Pancreas (tissue), 10 donors: ENCODE measurements at places on chromosomes 1 and 21. TPM values are rescaled to one million over a fixed set of nuclear protein-coding genes. Genes with fewer than 3 reads are reported as not detected.

DNA sequence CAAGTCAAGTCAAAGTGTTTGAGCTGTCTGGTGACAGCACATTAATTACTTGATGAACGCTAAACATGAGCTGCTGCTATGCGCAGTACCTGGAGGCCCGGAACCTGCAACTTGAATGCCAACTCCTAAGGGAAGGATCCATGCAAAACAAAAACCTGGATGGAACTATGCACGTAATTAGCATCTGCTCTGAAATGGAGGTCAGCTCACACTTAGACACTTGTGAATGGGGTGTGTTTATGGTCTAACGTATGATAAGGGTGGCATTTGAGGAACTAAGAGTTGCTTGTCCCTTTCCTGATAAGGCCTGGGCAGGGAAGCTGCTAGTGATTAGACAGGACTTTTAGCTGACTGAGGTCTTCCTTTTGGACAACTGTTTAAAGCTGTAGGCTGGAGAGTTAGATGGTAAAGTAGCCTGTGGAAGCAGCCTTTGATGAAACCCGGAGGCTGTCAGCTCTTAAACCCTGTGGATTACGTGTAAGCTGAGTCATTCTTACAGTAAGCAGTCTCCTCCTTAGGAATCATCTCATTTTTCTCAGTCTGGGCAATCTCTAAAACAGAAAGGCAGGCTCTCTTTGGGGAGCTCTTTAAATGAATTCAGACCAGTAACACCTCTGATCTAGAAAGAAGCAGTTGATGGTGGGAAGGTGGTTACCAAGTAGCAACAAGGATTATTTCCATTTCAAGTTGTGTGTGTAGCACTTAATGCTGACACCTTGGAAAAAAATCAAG, 6.8 kb downstream of the TENT5C start:
- no peak overlapping the region for H3K4me3 ChIP-seq
- H3K36me3 ChIP-seq: no peaks in the 10 kb centered on the region
- H3K4me1 ChIP-seq: peaks cover 16% of the 10 kb centered on the region
- H3K27me3 ChIP-seq: no peaks in the 10 kb centered on the region
- peak overlapping the region; percentile 29 for H3K27ac ChIP-seq

SPRR2E gene
- not detected for total RNA-seq

DNA sequence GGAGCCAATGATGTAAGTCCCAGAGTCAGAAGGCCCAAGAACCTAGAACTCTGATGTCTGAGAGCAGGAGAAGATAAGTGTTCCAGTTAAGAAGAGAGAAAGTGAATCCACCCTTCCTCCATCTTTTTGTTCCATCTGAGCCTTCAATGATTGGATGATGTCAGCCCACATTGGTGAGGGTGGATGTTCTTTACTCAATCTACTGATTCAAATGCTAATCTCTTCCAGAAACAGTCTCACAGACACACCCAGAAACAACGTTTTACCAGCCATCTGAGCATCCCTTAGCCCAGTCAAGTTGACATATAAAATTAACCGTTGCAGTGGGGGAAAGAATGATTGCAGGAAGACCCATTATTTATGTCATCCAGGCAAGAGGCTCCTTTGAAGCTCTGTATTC, 16.5 kb upstream of the RNF220 start:
- H3K36me3 ChIP-seq: no peaks in the 10 kb centered on the region
- H3K27me3 ChIP-seq: no peaks in the 10 kb centered on the region
- DNase-seq: no peak

GRCh38 chr1:45864167-45865106, 61.0 kb downstream of the MAST2 start:
- H3K27ac ChIP-seq: no peak overlapping the region
- no peaks in the 10 kb centered on the region for H3K4me1 ChIP-seq
- H3K36me3 ChIP-seq: no peaks in the 10 kb centered on the region
- H3K4me3 ChIP-seq: no peak overlapping the region
- DNase-seq: no peak

HSD3B2 gene
- total RNA-seq: not detected

DNA sequence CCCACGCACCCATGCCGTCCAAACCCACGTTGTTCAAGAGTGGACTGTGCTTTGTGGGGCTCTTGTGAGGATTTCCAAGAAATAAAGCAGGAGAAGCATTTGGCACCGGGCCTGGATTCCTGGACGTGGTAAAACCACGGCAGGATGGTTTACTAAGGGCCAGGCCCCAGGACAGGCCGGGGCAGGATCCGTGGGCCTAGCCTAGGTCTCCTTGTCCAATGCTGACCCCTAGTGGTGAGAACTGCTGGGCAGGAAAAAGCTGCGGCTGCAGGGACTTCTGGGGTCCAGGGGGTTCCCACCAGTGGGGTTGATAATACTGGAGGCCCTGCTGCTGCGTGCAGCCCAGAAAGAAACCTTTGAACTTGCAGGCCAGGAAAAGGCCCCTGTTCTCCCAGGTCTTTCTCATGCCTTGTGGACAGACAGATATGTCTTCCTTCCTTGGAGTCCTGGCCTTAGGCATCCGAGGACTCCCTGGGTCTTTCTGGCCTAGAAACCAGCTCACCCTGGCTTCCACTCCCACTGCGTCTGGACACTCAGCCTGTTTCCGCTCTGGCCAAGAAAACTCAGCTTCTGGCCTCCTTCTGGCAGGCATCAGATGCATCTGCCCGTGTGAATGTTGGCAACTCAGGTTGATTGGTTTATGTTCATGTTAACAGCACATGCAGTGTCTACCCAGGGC, 106.9 kb upstream of the TMEM51 start:
- DNase-seq: peak; percentile 61
- no peaks in the 10 kb centered on the region for H3K4me1 ChIP-seq
- no peaks in the 10 kb centered on the region for H3K36me3 ChIP-seq
- no peaks in the 10 kb centered on the region for H3K27me3 ChIP-seq
- no peak overlapping the region for H3K27ac ChIP-seq

DNA sequence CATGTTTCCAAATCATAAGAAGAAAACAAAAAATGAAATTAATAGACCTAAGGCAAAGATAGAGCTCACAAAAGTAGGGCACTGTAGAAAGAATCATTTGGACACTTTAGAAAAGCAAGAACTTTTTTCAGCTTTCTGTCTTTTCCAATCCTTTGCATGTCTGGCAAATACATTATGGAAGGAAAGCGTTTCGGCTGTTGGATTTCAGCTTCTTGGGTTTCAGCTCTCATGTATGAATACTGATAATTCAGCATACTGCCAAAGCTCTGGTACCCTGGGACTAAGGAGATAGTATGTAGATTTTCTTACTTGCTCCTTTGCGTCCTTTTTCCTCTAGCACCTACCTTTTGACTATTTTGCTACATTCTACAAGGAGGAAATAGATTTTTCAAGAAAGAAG, 375.9 kb downstream of the BRINP3 start:
- H3K4me3 ChIP-seq: no peak overlapping the region
- no peaks in the 10 kb centered on the region for H3K27me3 ChIP-seq
- H3K27ac ChIP-seq: no peak overlapping the region
- no peaks in the 10 kb centered on the region for H3K36me3 ChIP-seq

ZBTB8B gene
- total RNA-seq: under 0.01 TPM

NLRP3 gene
- total RNA-seq: 3.8 TPM

GPR25 gene
- total RNA-seq: 0.31 TPM

GRCh38 chr1:212055333-212055732, 19.8 kb downstream of the DTL start:
- no peaks in the 10 kb centered on the region for H3K4me1 ChIP-seq
- H3K36me3 ChIP-seq: no peaks in the 10 kb centered on the region
- H3K27ac ChIP-seq: no peak overlapping the region
- DNase-seq: peak; percentile 49
- no peaks in the 10 kb centered on the region for H3K27me3 ChIP-seq

- no peaks in the 10 kb centered on the region for H3K27me3 ChIP-seq
- H3K36me3 ChIP-seq: no peaks in the 10 kb centered on the region
- no peaks in the 10 kb centered on the region for H3K4me1 ChIP-seq
- no peak for DNase-seq
These were observed 23.7 kb downstream of the SPOCD1 start for GRCh38 chr1:31792116-31792515.

OR2T35 gene
- total RNA-seq: not detected

KRTAP22-2 gene
- total RNA-seq: not detected

DNA sequence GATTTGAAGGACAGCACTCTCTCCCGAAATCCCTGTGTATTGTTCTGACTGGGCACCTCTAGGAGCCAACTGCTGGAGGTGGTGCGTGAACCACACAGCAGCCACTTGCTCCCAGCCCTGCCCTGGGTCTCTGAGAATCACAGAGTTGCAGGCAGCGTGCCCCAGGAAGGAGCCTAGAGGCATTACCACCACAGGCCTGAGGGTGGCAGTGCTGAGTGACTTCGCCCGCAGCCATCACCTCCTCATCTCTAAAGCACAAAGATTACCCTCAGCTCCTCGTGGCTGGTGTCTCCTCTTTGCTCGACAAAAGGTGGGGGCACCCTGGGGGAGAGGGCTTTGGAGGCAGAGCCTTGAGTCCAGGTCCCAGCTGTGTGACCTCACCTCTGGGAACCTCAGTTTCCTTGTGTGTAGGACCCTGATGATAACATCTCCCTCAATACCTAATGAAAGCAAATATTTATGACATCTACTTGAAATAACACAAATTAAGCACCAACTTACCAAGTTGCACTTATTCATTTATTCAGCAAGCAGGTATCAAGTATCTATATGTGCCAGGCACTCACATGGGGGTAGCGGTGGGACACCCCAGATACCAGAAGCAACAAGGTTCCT, 86.3 kb downstream of the VWA5B1 start:
- no peaks in the 10 kb centered on the region for H3K4me1 ChIP-seq
- no peak overlapping the region for H3K27ac ChIP-seq
- DNase-seq: peak; percentile 80
- H3K27me3 ChIP-seq: no peaks in the 10 kb centered on the region
- no peaks in the 10 kb centered on the region for H3K36me3 ChIP-seq

SLC25A34 gene
- total RNA-seq: 1.2 TPM

GRCh38 chr1:184888505-184888904, 85.8 kb downstream of the NIBAN1 start:
- H3K4me1 ChIP-seq: peaks cover 26% of the 10 kb centered on the region
- DNase-seq: no peak
- no peak overlapping the region for H3K27ac ChIP-seq
- no peak overlapping the region for H3K4me3 ChIP-seq
- peaks cover 6% of the 10 kb centered on the region for H3K36me3 ChIP-seq
- no peaks in the 10 kb centered on the region for H3K27me3 ChIP-seq

DNA sequence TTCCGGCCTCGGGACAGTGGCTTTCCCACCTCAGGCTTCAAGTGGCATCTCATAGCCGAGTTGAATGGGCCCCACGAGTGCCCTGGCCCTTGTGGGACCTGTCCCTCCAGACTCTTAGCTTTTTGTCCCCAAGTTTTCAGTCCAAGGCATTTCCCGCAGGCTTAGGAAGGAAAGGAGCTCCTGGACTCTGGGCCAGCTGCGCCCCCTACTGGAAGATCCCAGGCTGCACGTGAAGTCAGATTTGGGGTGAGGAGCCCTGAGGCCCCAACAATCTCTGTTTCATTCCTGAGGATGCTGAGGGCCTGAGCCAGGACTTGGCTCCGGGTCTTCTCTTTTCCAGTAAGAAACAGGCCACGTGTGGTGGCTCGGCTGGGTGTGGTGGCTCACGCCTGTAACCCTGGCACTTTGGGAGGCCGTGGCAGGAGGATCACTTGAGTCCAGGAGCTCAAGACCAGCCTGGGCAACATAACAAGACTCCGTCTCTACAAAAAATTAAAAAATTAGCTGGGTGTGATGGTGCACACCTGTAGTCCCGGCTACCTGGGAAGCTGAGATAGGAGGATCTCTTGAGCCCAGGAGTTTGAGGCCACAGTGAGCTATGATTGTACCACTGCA, 67.4 kb downstream of the ARHGEF10L start:
- no peaks in the 10 kb centered on the region for H3K27me3 ChIP-seq
- H3K4me3 ChIP-seq: no peak overlapping the region

OLFM3 gene
- not detected for total RNA-seq

GRCh38 chr1:41559331-41559730, 74.8 kb upstream of the EDN2 start:
- H3K27ac ChIP-seq: no peak overlapping the region
- H3K4me3 ChIP-seq: no peak overlapping the region
- no peaks in the 10 kb centered on the region for H3K27me3 ChIP-seq
- H3K4me1 ChIP-seq: no peaks in the 10 kb centered on the region

GRCh38 chr1:228058172-228058948, 24.1 kb upstream of the ARF1 start:
- H3K27ac ChIP-seq: no peak overlapping the region
- DNase-seq: no peak
- no peak overlapping the region for H3K4me3 ChIP-seq
- no peaks in the 10 kb centered on the region for H3K4me1 ChIP-seq
- no peaks in the 10 kb centered on the region for H3K27me3 ChIP-seq

ANKRD45 gene
- 0.28 TPM for total RNA-seq

SLC9C2 gene
- total RNA-seq: 0.06 TPM

- H3K4me1 ChIP-seq: no peaks in the 10 kb centered on the region
- DNase-seq: no peak
- H3K27me3 ChIP-seq: no peaks in the 10 kb centered on the region
- H3K27ac ChIP-seq: no peak overlapping the region
- H3K4me3 ChIP-seq: no peak overlapping the region
- peaks cover 57% of the 10 kb centered on the region for H3K36me3 ChIP-seq
These were observed 10.9 kb downstream of the PRDX6 start for GRCh38 chr1:173488001-173488400.

PLPP3 gene
- 14.6 TPM for total RNA-seq

DNA sequence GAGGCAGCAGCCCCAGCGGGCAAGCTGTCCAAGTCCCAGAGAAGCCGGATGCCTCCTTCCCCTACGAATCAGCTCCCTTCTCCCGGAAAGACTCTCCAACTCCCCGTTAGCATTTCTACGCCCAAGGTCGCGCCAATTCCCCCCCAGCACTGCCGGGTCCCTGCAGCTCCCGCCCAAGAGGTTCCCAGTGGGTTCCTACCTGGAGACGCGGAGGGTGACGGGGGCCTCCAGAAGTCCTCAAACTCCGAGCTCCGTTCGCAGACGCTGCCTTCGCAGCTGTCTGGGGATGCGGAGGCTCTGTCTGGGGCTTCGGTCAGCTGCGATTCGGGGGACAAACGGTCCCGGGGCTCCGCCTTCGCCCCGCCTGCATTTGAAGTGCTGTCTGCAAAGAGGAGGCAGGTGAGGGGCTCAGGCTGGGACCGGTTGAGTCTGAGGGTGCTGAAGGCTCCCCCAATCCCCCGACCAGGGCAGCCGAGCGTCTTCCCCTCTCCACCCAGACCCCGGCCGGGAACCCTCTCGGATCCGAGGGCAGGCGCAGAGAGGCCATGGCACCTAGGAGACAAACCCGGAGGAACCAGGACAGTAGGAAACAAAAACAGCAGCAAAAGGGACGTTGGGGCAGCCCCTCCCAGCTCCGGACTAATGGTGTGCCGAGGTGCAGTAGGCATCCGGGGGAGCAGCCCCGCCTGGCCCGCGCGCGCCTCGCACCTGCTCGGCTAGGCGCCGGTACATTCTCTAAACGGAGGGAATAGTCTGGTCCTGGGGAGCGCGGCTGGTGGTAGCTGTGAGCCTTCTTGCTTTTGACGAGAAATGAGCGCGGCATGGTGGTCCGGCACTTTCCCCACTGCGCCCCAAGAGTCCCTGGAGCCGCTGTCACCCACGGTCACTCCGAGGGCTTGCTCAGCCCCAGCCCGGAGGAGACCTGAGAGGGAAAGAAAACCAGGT, 3.8 kb downstream of the GFI1 start:
- peak overlapping the region; percentile 94 for H3K27ac ChIP-seq
- peaks cover 5% of the 10 kb centered on the region for H3K4me1 ChIP-seq
- no peaks in the 10 kb centered on the region for H3K27me3 ChIP-seq
- peak overlapping the region; percentile 45 for H3K4me3 ChIP-seq
- H3K36me3 ChIP-seq: no peaks in the 10 kb centered on the region
- peak; percentile 67 for DNase-seq
